ENCODE measurements at places on chromosomes 13 and 19.
A peak's percentile ranks its signal among the peaks of the same experiment; 100 is the strongest.

GRCh38 chr13:20404488-20405222 is 121.0 kb downstream of the CRYL1 start:
- peak; percentile 19 for DNase-seq

- DNase-seq: no peak
Measured at GRCh38 chr13:104460554-104460953, 1394.3 kb upstream of the SLC10A2 start.

DNA sequence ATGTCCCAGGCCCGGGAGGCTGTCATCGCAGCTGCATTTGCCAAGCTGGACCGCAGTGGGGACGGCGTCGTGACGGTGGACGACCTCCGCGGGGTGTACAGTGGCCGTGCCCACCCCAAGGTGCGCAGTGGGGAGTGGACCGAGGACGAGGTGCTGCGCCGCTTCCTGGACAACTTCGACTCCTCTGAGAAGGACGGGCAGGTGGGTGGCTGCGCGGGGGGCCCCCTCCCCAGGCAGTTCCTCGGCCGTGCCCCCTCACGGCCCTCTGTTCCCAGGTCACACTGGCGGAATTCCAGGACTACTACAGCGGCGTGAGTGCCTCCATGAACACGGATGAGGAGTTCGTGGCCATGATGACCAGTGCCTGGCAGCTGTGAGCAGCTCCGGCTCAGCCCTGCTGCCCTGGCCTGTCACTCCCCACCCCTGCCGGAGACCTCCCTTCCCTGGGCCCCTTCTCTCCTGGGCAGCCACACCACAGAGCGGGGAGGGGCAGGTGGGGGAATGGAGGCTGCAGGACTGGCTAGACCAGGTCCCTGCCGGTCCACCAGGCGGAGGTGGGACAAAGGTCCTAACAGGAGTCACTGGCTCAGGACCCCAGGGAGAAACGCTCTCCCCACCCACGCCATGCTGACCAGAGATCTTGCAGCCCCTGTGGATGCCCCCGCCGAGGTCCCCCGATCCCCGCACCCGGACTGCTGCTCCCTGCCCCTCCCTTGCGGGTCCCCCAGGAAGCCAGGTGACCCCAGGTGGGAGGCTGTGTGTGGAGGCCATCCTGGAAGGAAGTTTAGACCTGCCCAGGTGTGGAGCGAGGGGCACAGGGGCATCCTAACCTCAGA is 1.1 kb downstream of the CAPS start:
- DNase-seq: no peak

DNA sequence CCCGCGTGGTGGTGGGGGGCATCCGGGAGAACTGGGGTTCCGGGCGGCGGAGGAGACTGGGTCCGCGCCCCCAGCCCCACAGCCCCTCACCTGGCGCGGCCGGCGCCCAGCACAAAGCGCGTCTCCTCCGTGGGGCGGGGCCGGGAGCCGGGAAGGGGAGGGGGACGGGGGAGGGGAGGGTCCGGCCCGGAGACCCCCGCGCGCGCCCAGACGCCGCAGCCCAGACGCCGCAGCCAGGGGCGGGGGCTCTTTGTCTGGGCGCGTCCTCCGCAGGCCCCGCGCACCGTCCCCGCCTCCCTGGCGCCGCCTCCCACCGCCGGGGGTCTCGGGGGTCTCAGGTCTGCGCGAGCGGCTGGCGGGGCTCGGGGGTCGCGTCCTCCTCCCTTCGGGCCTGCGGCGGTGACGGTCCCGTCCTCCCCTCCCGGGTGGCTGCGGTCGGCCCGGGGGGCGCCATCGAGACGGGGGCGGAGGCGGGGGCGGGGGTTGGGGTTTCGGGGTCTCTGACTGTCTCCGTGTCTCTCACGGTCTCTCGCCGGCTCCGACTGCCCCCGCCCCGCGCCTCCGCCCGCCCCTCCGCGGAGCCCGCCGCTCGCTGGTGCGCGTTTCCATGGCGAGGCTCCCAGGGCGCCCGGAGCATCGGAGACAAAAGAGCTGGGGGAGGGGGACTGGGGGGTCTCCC is at the start of gene PLPPR3:
Gene PLPPR3 (minus strand): TSS at position 131 of the 679 bp plus-strand sequence. CDS start 396 bp downstream, outside the sequence.
- no peak for DNase-seq

DNA sequence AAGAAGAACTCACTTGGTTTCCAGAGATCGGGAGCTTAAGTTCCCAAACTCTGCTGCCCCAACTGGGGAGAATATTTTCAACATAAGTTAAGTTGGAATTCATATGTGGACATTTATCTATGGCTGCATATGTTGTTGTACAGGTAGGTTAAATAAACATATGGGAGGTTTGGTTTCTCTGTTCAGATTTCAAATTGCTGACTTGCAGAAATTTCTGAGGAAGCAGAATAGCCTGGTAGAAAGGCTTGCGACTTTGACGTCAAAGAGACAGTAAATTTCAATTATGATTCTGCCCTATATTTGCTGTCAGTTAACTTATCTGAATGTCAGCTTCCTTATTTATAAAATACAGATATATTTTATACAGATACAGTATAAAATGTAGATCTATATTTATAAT is 40.0 kb upstream of the TPP2 start:
- no peak for DNase-seq

- DNase-seq: no peak
Measured at GRCh38 chr13:21595546-21595822, 8.5 kb downstream of the MICU2 start.

- DNase-seq: no peak
Measured at GRCh38 chr19:14530506-14530905, 1.1 kb downstream of the TECR start.

DNA sequence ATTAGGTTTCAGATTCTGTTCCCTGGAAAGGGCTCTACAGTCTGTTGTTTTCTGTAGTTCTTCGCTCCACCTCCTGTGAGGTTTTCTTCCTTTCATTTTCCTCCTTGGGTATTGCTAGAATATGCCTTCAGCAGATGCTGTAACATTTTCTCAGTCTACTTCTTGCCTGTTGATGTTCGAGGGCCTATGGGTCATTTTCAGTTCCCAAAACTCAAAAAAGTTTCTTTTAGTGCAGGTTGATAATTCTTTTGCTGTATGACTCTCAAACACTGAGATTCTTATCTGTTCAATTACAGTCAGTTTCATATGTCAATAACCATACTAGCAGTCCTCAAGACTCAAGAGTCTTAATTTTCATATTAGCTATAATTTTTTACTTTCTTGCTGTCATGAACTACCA is 268.3 kb downstream of the RFC3 start:
- DNase-seq: no peak

- no peak for DNase-seq
Measured at GRCh38 chr19:3129112-3129511, 6.7 kb upstream of the GNA15 start.

DNA sequence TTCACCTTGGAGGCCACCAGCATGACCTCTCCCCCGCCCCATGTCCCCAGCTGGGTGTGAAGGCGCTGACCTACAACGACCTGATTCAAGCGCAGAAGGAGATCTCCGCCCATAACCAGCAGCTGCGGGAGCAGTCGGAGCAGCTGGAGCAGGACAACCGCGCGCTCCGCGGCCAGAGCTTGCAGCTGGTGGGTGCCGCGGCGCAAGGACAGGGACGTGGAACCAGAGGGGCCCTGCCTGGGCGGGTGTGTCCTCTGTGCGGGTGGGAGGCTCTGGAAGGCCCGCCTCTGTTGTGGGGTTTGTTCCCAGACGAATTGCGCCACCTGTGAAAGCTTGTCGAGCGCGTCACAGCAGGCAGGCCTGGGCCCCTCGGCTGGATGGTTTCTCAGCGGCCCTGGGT is 22.3 kb downstream of the PLEKHJ1 start:
- DNase-seq: no peak

- no peak for DNase-seq
Measured at GRCh38 chr13:28719227-28720055, 671 bp upstream of the SLC46A3 start.

DNA sequence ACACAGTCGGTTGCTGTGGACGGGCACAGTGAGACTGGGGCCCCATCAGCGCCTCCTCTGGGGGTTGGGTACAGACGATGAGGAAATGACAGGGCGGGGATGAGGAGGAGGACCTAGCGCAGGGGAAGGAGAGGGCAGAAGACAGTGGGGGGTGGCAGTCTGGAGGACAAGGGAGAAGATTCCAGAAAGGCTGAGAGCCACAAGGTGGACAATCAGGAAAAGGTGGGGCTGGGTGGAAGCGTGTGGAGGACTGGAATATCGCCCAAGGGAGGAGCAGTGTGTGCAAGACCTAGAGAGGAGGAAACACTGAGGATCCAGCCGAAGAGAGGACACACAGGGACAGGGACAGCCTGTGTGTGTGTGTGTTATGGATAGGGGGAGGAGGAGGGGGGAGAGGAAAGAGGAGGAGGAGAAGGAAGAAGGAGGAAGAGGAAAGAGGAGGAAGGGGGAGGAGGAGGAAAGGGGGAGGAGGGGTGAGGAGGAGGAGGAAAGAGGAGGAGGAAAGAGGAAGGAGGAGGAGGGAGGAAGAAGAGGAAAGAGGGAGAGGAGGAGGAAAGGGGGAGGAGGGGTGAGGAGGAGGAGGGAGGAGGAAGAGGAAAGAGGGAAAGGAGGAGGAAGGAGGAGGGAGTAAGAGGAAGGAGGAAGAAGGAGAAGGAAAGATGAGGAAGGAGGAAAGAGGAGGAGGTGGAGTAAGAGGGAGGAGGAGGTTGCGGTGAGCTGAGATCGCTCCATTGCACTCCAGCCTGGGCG is 15.8 kb upstream of the GARIN5A start:
- no peak for DNase-seq

GRCh38 chr19:48668332-48668731 is 4.5 kb downstream of the NTN5 start:
- DNase-seq: no peak
